ENCODE measurements at places on chromosomes 1 and 21. TPM values are rescaled to one million over a fixed set of nuclear protein-coding genes. Genes with fewer than 3 reads are reported as not detected.

DNA sequence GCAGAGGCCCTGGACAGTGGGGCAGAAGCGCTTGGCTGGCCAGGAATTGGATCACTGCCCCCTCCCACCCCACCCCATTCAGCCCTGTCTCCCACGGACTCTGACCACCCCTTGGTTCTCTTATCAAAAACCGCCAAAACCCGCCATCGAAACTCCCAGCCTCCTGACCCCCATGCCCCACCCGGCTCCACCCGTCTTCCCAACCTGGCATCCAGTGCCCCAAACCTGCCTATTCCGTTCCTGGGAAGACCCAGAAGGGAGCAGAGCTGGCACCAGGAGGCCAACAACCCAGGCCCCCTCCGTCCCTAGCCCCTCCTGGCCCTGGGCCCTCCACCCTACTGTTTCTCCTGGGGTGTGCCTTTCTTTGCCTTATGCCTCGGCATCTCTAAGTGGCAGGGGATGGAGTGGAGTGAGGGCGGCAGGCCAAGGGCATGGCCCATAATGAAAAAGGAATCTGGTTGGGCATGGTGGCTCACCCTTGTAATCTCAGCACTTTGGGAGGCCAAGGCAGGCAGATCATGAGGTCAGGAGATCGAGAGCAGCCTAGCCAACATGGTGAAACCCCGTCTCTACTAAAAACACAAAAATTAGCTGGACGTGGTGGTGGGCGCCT is 16.5 kb upstream of the EPHA2 start:
- H3K4me3 ChIP-seq: no peak overlapping the region
- H3K27me3 ChIP-seq: no peaks in the 10 kb centered on the region
- no peaks in the 10 kb centered on the region for H3K36me3 ChIP-seq
- no peak overlapping the region for H3K27ac ChIP-seq

DNA sequence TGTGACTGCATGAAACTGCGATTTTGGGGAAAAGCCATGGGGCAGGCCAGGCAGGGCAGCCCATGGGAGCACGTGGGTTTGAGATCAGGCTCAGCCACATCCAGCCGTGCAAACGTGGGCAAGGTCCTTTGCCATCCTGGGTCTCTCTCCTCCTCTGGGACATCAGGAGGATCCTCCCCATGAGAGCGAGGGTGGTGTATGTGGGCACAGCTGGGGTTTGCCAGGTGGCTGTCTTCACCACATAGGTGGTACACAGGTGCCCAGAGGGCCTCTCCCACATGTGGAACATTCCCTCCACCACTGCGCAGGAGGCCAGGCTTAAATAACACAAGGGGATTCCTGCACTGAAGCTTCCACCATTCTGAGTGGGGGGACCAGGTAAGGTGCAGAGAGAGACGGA is 136.7 kb downstream of the DMRTB1 start:
- H3K4me3 ChIP-seq: no peak overlapping the region
- no peak for DNase-seq
- no peaks in the 10 kb centered on the region for H3K36me3 ChIP-seq
- H3K27ac ChIP-seq: no peak overlapping the region

GRCh38 chr1:153355445-153356071 is 2.1 kb upstream of the S100A9 start:
- no peak overlapping the region for H3K4me3 ChIP-seq
- H3K36me3 ChIP-seq: no peaks in the 10 kb centered on the region
- no peak overlapping the region for H3K27ac ChIP-seq
- DNase-seq: peak; percentile 25
- H3K4me1 ChIP-seq: no peaks in the 10 kb centered on the region

GRCh38 chr1:244779410-244779809 is 56.0 kb upstream of the COX20 start:
- no peaks in the 10 kb centered on the region for H3K4me1 ChIP-seq
- H3K36me3 ChIP-seq: no peaks in the 10 kb centered on the region
- no peak overlapping the region for H3K4me3 ChIP-seq
- no peaks in the 10 kb centered on the region for H3K27me3 ChIP-seq
- no peak overlapping the region for H3K27ac ChIP-seq

The ZNF436 gene
- total RNA-seq: 88.8 TPM

- DNase-seq: no peak
- no peaks in the 10 kb centered on the region for H3K27me3 ChIP-seq
- H3K36me3 ChIP-seq: no peaks in the 10 kb centered on the region
- H3K4me1 ChIP-seq: peaks cover 8% of the 10 kb centered on the region
- no peak overlapping the region for H3K4me3 ChIP-seq
Observed at GRCh38 chr1:169112241-169112640, 5.8 kb downstream of the ATP1B1 start.

GRCh38 chr1:199336745-199337640 is 690.5 kb upstream of the NR5A2 start:
- H3K4me1 ChIP-seq: no peaks in the 10 kb centered on the region
- no peak overlapping the region for H3K27ac ChIP-seq
- no peaks in the 10 kb centered on the region for H3K27me3 ChIP-seq
- H3K4me3 ChIP-seq: no peak overlapping the region
- H3K36me3 ChIP-seq: no peaks in the 10 kb centered on the region

DNA sequence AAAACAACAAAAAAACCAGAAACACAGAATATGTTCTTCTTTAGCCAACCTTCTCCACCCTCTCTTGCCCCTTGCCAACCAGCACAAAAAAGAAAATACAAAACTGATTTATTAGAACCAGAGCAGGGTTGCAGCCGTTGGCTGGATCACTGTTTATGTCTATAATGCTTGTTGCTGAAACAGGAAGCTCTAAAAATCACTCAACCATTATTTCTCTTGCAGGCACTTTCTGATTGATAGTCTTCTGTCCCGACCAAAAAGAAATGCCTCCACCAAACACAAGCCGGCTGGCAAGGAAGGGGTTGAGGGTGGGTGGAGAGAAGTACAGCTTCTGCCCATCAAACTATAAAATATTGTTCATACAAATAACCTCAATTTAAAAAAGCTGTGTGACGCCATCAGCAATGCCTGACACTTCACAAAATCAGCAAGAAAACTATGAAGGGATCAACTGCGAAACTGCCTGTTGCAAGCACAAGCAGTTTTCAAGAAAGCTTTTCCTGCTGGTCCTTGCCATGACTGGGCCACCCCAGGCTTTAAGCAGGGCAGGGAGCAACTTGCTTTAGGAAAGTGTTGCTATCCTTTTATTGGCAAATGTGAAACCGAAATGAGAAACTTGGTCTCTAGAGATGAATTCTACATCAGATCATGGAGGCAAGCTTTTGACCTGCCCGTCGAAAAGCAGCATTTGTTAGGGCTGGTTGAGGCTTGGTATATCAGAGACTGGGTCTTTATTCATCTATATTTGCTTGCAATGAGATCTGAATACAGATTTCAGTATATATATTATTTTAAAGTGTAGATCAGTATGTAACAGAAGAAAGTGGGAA is 174.2 kb downstream of the RUNX1 start:
- no peak overlapping the region for H3K4me3 ChIP-seq
- no peaks in the 10 kb centered on the region for H3K27me3 ChIP-seq
- H3K27ac ChIP-seq: no peak overlapping the region
- H3K36me3 ChIP-seq: no peaks in the 10 kb centered on the region

The SLC6A17 gene
- not detected for total RNA-seq

The CENPL gene
- 0.51 TPM for total RNA-seq

The NUP210L gene
- 0.21 TPM for total RNA-seq

The ADORA1 gene
- not detected for total RNA-seq

DNA sequence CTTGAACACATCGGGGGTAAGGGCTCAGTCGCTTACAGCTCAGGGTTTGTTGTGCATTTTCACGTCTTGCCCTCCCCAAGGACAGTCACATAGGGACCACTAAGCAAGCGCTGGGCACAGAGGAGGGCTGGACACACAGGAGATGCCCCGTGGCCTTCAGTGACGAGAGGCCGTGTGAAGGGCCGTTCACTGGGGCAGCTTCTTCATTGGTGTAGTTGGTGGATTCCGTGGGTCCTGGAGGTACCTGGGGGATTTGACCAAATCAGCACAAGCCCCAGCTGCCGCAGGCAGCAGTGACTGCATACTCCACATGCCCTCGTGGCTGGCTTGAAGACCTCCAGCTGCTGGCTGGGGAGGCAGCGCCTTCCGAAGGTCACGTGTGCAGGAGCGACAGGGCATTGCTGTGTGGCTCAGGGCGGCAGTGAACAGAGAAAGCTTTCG is 100.8 kb upstream of the C1orf174 start:
- H3K27ac ChIP-seq: no peak overlapping the region
- H3K4me1 ChIP-seq: no peaks in the 10 kb centered on the region
- no peak overlapping the region for H3K4me3 ChIP-seq
- no peak for DNase-seq
- H3K27me3 ChIP-seq: no peaks in the 10 kb centered on the region

DNA sequence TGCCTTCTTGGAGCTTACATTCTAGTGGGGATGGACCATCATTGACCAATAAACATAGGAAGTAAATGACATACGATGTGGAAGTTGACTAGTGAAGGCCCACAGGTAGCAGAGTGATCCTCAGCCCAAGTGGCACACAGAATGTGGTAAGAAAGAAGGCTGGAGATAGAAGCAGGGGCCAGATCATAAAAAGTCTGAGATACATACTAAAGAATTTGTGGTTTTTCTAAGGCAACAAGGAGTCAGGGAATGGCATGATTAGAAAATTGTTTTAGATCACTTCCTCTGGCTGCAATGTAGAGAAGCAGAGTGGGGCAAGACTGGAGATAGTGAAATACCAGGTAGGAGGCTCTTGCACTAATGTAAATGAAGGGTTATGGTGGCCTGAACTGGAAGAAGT is 154.0 kb downstream of the VPS13D start:
- H3K27ac ChIP-seq: no peak overlapping the region
- H3K27me3 ChIP-seq: no peaks in the 10 kb centered on the region
- H3K4me3 ChIP-seq: no peak overlapping the region
- no peaks in the 10 kb centered on the region for H3K36me3 ChIP-seq

- DNase-seq: no peak
- H3K4me1 ChIP-seq: no peaks in the 10 kb centered on the region
- no peak overlapping the region for H3K4me3 ChIP-seq
- no peaks in the 10 kb centered on the region for H3K36me3 ChIP-seq
- H3K27me3 ChIP-seq: no peaks in the 10 kb centered on the region
Observed at GRCh38 chr1:240337781-240338180, 246.1 kb downstream of the FMN2 start.

The MAP1LC3C gene
- 5.9 TPM for total RNA-seq

- H3K27me3 ChIP-seq: no peaks in the 10 kb centered on the region
- DNase-seq: no peak
- H3K36me3 ChIP-seq: no peaks in the 10 kb centered on the region
Observed at GRCh38 chr1:113517346-113517745, 127.0 kb downstream of the MAGI3 start.

DNA sequence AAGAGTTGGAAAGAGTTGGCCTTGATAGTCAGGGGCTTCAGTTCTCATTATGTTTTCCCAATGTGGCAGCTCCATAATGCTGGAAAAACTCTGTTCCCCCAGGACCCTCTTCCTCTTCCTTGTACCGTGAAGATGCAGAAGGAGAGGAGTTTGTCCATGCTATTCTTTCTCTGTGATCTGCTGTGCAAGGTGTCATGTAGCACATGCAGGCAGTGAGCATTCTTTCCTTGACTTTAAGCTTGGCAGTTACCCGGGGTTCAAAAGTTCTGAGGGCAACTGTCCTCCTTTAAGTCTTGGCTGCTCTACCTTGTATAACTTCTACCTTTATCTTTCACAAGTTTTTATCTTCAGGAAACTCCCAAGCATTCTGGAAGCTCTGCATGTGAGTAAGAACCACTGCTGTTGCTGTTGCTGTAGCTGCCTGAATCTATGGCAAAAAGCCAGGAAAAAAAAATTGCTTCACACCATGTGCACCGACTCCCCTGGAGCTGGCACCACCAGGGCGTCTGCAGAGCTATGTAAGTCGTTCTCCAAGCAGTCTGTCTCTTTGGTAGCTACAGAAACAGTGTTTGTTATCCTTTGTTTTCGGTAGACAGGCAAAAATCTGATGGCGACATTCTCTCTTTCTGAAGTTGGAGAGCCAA is 42.7 kb upstream of the SLC16A1 start:
- no peaks in the 10 kb centered on the region for H3K27me3 ChIP-seq
- H3K27ac ChIP-seq: peak overlapping the region; percentile 86
- DNase-seq: peak; percentile 58

GRCh38 chr1:149888999-149889289 is 10.4 kb upstream of the BOLA1 start:
- no peaks in the 10 kb centered on the region for H3K36me3 ChIP-seq
- no peaks in the 10 kb centered on the region for H3K27me3 ChIP-seq
- peak overlapping the region; percentile 100 for H3K27ac ChIP-seq
- peaks cover 9% of the 10 kb centered on the region for H3K4me1 ChIP-seq

DNA sequence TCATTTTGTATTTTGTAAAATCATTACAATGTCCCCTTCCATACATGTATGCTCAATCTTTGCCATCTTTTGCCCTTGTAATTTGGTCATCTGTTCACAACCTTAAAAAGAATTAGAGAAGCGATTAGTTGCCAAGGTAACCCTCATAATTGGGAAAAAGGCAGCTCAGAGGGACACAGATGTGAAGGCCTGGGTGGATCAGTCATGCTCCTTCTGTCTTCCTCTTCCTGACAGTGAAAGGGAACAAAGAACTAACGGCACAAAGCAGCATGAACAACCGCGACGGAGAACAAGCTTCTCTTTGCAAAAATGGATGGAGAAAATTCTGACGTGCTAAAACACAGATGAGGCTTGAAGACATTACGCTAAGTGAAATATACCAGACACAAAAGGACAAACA is 78.7 kb upstream of the COG2 start:
- H3K4me3 ChIP-seq: no peak overlapping the region
- no peak overlapping the region for H3K27ac ChIP-seq
- H3K36me3 ChIP-seq: no peaks in the 10 kb centered on the region
- H3K4me1 ChIP-seq: no peaks in the 10 kb centered on the region
- no peaks in the 10 kb centered on the region for H3K27me3 ChIP-seq
- no peak for DNase-seq

DNA sequence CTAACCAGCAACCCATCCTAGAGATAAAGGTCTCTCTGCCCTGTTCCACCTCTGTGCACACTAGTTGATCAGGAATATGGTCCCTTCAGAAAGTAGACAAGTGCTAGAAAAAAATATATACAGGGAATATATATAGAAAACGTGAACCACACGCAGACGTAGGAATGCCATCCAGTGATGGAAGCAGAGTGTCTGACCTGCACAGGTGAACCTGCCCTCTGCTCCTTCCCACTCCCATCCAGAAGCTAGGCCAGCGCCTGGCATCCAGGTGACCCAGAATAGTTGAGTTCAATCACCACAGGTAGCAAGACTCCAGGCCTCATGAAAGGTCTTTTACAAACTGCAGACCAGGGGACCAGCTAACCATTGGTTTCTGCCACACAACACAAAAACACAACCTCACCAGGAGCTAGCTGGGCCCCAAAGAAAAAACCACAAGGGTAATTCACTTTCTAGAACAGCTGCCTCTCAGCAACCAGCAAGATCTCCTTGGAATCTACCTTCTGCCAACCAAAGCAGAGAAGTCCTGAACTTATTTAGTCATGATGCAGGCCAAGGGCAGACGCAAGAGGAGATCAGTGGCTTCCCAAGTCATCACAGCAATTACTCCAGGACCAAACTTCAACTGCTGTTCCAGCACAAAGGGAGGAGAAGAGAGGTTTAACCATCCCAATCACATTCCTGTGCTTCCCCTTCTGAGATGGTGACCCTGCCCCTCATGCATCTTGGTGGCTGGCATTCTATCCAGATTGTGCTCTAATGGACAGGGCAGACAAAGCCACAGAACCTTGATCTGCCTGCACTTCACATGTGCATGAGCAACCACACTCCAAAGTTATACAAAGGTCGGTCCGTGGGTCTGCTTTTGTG is 53.0 kb downstream of the GPR161 start:
- H3K27ac ChIP-seq: peak overlapping the region; percentile 16
- no peak overlapping the region for H3K4me3 ChIP-seq
- H3K4me1 ChIP-seq: no peaks in the 10 kb centered on the region
- H3K27me3 ChIP-seq: no peaks in the 10 kb centered on the region

- no peaks in the 10 kb centered on the region for H3K27me3 ChIP-seq
- H3K4me1 ChIP-seq: no peaks in the 10 kb centered on the region
- no peak overlapping the region for H3K27ac ChIP-seq
- no peak overlapping the region for H3K4me3 ChIP-seq
Observed at GRCh38 chr1:58670181-58670580, 29.7 kb downstream of the MYSM1 start.

GRCh38 chr1:55969322-55969721 is 610.0 kb downstream of the PLPP3 start:
- no peaks in the 10 kb centered on the region for H3K27me3 ChIP-seq
- H3K4me3 ChIP-seq: no peak overlapping the region
- H3K4me1 ChIP-seq: no peaks in the 10 kb centered on the region

Measured in uterus (tissue), 4 donors.